ENCODE measurements at places on chromosomes 1 and 21. TPM values are rescaled to one million over a fixed set of nuclear protein-coding genes. Genes with fewer than 3 reads are reported as not detected.

Gene FCMR
- total RNA-seq = 77.6 TPM

Gene GPR157
- 4.3 TPM for total RNA-seq

Gene GREM2
- total RNA-seq = not detected

Gene RAD54L
- total RNA-seq = 47.1 TPM

Gene CELSR2
- 3.7 TPM for total RNA-seq

Gene SYPL2
- not detected for total RNA-seq

Gene CHODL
- total RNA-seq = not detected

Gene ANKRD65
- total RNA-seq = not detected

Gene AHCTF1
- total RNA-seq = 36.2 TPM

Gene CFHR4
- total RNA-seq = not detected

Gene AMY1B
- total RNA-seq = not detected

Gene CFAP107
- not detected for total RNA-seq

Gene CYP4B1
- not detected for total RNA-seq

Gene SPRR2F
- not detected for total RNA-seq

Gene BROX
- total RNA-seq = 52.7 TPM

Gene PLA2G2A
- total RNA-seq = not detected

Gene NOL9
- total RNA-seq = 54.0 TPM

Gene ITLN2
- not detected for total RNA-seq

Gene NBPF10
- 4.5 TPM for total RNA-seq

Gene FNBP1L
- total RNA-seq = 0.20 TPM

Gene OPRD1
- total RNA-seq = not detected

Gene DYRK3
- total RNA-seq = 7.9 TPM

Gene SLAMF1
- 63.6 TPM for total RNA-seq

Gene PRRX1
- not detected for total RNA-seq

Measured in T-helper 2 cell treated with Interferon-gamma antibody and Interleukin-4, amounts not matched to agents 100 ng/mL and 5 ng/mL, for 36 hours (primary cell).